ENCODE measurements at places on chromosomes 1 and 21.

GRCh38 chr1:234722904-234723720, 113.1 kb upstream of the IRF2BP2 start:
- DNase-seq: peak; percentile 77

DNA sequence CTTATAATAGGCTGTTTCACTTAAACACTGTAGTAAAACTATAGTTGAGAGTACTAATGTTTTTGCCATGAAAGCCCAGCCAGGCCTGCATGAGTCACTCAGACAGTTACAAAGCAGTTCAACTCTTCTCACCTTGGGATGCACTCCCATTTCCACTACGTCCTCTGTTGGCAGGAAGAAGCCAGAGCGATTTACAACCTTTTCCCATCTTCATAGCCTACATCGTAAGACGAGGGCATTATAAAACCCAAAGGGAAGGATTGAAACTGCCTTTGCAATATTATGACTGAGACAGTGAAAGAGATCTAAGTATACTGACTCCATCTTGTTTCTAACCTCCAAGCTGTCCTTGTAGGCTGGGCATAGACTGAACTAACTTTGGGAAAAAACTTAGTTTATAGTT, 71.8 kb upstream of the CSF1 start:
- DNase-seq: no peak

- DNase-seq: no peak
These were observed 6.5 kb downstream of the SDF4 start for GRCh38 chr1:1225238-1225845.

DNA sequence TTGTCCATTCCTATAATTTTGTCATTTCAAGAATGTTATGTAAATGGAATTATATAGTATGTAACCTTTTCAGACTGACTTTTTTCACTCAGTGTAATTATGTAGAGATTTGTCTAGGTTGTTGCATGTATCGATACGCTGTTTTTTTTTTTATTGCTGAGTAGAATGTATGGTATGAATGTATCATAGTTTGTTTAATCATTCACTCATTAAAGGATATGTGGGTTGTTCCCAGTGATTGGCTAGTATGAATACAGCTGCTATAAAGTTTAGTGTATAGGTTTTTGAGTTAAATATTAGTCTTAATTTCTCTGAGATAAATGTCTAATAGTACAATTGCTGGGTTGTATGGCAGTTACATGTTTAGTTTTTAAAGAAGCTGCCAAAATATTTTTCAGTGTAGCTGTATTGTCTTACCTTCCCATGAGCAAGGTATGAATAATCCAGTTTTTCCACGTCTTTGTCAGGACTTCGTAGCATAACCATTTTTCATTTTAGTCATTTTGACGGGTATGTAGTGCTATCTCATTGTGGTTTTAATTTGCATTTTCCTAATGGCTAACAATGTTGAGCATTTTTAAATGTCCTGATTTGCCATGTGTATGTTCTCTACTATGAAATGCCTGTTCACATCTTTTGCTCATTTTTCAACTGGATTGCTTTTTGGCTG, 22.4 kb downstream of the CASQ2 start:
- no peak for DNase-seq

- no peak for DNase-seq
These were observed 28.6 kb upstream of the TXLNA start for GRCh38 chr1:32150847-32151246.

- no peak for DNase-seq
These were observed 73.6 kb upstream of the NBPF3 start for GRCh38 chr1:21366288-21366687.

GRCh38 chr21:41451753-41452676, 26.0 kb downstream of the MX1 start:
- DNase-seq: no peak

DNA sequence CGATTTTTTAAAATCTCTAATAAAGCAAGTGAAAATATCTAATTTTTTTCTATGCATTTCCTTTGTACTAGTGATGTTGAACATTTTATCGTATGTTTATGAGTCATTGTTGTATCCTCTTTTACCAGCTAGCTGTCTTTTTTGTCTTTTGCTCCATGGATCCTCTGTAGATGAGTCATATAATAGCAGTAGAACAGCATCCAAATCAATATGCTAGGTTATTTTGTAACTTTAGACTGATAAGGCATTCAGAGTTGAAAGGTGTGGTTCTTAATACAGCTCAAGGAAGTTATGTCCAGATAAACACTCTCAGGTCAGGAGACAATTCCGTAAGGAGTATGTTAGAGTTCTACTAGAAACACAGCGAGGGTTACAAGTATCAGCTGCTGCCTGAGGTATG, 31.9 kb downstream of the MAP10 start:
- DNase-seq: no peak

GRCh38 chr1:149917571-149918144, at the start of gene SV2A:
Gene SV2A (minus strand): TSS chr1:149917844. CDS start chr1:149913840, 4,004 bp downstream.
- peak; percentile 29 for DNase-seq

GRCh38 chr1:9890224-9890731, 19.8 kb downstream of the CTNNBIP1 start:
- no peak for DNase-seq

DNA sequence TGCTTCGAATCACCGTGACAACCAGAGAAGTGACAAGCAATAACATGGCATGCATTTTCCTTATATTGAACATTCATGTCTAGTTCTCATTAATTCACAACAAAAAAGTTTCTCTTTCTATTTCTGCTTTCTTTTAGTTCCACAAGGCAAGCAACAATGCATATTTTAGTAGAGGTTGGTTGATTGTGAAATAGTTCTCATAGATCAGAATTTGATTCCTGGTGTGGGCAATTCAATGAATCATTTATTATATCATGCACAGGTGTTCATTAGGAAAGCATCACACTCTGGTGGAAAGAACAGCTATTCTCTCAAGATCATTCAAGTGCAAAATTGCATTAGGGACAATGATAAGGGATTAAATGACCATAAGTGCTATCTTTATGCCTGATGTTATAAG, 980.9 kb downstream of the BRINP3 start:
- no peak for DNase-seq

DNA sequence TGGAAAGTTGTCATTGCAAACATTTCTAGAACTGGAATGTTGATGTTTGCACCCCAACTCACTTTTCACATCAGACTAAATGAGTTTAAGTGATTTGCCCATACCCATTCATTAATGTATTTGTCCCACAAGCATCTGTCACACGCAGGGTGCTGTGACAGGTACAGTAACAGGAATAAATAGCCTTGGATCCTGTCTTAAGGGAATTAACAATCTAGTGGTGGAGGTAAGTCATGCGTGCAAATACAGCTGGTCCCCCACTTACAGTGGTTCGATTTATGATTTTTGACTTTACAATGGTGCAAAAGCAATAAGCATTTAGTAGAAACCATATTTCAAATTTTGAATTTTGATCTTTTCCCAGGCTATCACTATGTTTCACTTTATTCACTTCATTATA, 17.5 kb upstream of the PRDM2 start:
- DNase-seq: no peak

DNA sequence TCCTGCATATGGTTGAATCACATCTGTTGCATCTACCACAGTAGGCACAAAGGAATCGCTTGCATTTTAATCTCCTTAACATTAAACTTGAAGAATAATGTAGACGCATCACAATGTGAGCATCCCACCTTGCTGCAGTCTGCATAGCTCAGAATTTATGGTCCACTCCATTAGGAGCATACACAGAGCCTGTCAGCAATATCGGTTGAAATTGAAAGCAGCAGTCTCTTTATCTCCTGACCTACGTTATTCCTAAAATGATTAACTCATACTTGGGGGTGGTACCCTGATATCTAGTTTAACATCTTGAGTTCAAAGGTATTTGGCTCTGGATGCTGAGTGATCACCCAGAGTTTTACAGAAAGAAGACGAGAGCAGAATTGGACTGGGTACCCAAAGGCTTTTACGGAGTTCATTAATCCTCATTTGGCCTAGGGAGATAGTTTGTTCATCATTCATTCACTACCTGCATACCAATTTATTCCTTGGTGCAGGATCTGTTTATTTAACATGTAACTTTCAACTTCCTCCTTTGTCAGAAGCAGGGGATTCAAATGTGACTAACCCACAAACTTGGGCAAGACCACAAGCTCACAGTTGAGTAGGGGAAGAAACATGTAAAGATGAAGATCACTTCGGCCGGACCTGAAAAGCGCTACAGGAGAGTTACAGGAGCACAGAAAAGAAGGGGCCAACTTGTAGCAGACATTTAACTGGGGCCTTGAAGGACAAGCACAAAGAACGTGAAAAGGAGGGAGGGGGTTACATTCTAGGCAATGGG, 187.9 kb downstream of the DAB1 start:
- no peak for DNase-seq

DNA sequence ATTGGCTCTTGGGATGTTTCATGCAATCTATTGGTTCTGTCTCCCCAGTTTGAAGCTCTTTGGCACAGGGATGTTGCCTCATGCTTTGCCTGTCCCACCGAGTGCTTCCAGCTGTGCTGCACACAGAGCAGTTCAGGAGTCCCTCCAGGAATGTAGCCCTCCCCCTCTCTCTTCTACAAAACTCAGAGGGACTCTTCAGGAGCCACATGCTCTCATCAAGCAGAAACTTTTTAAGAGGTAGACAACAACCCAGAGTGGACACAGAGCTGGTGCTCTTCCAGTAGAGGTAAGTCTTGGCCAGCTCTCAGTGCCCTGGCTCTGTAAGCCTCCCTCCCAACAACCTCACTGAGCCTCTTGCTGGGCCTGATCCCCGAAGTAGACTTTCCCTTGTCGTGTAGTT, 11.6 kb upstream of the ZNF697 start:
- no peak for DNase-seq

DNA sequence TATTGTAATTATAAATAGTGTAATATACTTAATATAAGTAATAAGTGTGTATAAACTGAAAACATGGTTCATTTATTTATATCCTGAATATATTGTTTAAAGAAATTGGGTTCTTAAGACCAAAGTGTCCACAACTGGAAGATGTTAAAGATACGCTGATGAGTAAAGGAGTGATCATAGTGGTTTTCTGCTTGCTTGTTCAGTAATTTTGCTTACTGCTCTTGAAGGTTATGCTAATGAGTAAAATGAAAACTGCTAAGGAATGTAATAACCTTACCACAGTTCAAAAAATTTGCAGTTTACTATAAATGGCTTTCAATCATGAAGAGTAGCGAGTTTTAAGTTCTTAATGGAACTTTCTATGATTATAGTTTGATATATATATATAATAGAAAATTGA, 22.0 kb downstream of the DONSON start:
- no peak for DNase-seq

DNA sequence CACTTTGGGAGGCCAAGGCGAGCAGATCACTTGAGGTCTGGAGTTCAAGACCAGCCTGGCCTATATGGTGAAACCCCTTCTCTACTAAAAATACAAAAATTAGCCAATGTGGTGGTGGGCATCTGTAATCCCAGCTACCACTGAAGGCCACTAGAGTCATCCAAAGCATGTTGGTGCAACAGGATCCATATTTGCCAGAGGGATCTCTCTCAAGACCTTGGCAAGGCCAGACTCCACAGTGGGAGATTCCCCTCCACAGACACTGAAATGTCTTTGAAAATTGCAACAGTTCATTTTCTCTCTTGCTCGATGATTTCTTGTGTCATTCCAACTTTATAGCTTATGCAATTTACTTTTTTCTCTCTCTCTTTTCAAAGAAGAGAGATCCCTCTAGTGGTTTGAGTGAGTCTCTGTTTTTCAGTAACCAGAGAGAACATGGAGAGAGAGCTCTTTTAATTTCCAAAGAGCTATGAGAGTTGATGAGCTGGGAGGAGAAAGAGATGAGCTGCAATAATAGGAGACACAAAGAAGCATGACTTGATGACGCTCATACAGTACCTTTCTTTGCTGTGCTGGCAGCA, 176.8 kb upstream of the USP25 start:
- DNase-seq: no peak

GRCh38 chr1:24420547-24420946, 4.9 kb downstream of the NIPAL3 start:
- no peak for DNase-seq

DNA sequence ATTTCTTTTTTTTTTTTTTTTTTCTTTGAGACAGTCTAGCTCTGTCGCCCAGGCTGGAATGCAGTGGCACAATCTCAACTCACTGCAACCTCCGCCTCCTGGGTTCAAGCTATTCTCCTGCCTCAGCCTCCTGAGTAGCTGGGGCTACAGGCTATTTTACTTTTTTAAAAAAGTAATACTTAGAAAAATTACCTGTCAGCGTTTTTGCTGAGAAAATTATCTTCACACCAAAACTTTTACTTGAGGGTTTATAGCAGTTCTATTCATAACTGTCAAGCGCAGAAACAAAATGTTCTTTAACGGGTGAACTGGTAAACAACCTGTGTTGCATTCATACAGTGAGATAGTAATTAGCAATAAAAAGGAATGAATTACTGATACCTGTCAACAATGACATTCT, 1.5 kb upstream of the SLC25A24 start:
- no peak for DNase-seq

All from activated CD4-positive, alpha-beta T cell treated with anti-CD3 and anti-CD28 coated beads, Interleukin-2, amount 50 U/mL, for 4 hours (primary cell).